Fibroblast of villous mesenchyme (primary cell): ENCODE measurements at places on chromosomes 7 and 10.

DNA sequence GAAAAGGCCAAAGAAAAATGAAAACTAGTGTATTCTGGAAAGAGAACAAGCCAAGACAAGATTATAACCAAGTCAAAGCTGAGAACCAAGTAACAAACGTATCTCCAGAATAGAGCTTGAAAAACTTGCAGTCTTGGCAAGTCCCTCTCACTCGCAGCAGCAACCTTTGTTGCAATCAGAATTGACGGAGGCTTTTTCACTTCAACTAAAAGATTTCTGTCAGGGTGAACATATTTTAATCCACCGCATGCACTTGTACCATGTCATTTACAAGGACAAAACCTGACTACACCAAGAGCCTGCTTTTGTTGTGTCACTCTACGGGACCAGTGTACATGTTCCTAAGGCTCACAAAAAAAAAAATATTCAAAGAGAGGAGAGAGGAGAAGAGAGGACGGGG, 122.0 kb downstream of the CHCHD3 start:
- no peak for DNase-seq

DNA sequence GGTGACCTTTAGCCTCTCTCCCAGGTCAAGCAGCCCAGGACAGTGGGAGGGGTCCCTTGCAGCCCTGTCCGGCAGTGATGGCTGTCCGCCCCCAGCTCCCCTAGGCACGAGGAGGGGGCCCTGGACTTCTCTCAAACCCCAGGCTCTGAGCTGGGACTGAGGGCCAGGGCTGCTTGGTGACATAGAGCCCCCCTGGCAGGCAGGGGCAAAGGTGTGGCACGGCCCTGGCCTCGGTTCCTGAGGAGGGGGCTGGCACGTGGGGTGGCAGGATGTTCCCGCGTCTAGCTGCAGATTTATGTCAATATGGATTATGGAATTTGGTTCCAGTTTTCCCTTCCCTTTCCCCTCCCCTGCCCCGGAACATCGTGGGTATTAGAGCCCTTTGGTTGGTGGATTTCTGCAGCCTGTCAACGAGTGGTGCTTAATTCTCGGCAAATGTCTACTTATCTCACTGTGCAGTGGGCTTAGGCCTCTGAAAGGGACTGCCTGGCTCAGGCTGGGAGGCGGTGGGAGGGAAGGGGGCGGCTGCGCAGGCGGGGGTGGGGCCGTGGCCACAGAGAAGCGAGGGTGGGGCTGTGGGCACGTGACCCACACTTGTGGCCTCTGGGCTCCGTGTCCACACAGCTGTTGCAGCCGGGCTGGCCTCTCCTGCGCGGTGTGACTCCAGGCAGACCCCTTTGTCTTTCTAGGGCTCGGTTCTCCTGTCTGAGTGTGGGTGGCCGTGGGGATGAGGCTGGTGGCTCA, 19.3 kb downstream of the UNCX start:
- DNase-seq: no peak

DNA sequence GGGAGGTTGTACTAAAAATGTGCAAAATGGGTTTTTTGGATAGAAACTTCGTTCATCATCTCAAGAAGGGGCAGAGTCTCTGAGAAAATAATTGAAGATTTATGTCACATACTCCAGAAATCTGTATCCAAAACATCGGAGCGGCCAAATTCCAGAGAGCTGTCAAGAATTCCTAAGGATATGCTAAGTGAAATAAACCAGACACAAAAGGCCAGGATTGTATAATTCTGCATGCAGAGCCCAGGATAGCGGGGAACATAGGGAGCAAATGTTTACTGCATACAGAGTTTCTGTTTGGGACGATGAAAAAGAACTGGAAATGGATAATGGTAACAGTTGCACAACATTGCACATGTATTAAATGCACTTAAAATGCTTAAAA, 224.2 kb upstream of the AUTS2 start:
- DNase-seq: peak; percentile 44

- no peak for DNase-seq
These were observed 593.6 kb downstream of the GRM8 start for GRCh38 chr7:126659124-126659523.

DNA sequence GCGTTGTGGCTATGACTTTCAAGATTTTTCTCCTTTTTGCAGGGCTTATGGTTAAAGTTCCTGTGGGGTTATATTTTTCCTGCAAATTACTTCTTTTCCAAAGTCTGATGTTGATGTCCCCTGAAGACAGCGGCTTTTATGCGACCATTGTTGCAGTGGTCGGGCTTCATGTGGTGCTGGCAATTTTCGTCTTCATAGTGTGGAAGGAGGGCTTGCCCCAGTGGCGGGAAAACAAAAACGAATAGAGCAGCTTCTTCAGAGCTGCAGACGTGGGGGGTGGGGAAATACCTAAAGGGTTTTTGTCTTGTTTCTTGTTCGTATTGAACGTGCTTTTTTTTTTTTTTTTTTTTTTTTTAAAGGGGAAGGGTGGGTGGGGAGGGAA, 53.8 kb downstream of the MCMBP start:
- no peak for DNase-seq

GRCh38 chr10:24452030-24452429, 243.1 kb downstream of the KIAA1217 start:
- no peak for DNase-seq

GRCh38 chr10:69789164-69789576, 12.5 kb upstream of the COL13A1 start:
- DNase-seq: peak; percentile 11

GRCh38 chr10:112026438-112026837, 157.1 kb downstream of the GPAM start:
- DNase-seq: no peak
